Fibroblast of skin of abdomen (primary cell): ENCODE measurements at places on chromosomes 12 and 14.
A peak's percentile ranks its signal among the peaks of the same experiment; 100 is the strongest.

DNA sequence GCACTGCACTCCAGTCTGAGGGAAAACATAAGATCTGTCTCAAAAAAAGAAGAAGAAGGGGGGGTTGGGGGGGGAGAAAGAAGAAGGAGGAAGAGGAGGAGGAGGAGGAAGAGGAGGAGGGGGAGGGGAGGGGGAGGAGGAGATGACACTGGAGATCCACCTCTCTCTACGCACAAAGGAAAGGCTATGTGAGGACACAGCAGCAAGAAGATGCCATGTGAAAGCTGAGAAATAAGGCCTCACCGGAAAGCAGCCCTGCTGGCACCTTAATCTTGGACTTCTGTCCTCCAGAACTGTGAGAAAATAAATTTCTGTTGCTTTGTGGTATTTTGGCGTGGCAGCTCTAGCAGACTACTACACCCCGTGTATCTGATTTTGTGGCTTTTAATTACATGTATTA lies 477.9 kb downstream of the MED13L start:
- no peak for DNase-seq

DNA sequence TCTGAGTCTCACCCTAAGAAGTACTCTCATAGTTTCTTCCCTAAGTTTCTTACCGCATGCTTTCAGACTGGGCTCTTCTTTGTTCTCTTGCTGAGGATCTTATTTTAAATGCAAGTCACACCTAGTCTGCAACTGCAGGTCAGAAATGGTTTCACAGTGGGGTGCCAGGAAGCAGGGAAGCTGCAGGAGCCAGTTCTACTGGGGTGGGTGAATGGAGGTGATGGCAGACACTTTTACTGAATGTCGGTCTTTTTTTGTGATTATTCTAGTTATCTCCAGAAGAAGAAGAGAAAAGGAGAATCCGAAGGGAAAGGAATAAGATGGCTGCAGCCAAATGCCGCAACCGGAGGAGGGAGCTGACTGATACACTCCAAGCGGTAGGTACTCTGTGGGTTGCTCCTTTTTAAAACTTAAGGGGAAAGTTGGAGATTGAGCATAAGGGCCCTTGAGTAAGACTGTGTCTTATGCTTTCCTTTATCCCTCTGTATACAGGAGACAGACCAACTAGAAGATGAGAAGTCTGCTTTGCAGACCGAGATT lies 1.7 kb downstream of the FOS start:
- no peak for DNase-seq

DNA sequence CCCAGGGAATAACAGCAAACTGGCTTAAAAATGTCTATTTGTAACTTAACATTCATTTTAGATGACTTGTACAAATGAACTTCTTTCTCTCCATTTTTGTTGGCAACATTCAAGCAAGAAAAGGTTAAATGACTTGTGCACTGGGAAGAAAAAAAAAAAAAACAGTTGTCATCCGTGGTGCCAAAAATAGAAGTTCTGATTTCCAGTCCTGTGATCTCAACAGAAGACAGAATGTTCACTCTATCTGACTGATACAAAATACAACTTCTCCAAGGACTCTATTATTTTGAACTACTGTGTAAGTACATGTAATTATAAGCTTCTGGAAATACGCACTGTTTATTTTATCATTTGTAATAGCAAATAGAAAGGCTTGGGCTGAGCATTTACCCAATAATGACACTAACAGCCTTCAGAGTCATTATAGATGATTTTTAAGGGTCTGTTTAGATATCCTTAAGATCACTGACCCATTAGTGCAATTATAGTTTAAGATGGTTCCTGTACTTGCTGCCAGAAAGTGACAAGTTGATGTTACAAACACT lies 59.9 kb downstream of the LIN7A start:
- peak; percentile 52 for DNase-seq

DNA sequence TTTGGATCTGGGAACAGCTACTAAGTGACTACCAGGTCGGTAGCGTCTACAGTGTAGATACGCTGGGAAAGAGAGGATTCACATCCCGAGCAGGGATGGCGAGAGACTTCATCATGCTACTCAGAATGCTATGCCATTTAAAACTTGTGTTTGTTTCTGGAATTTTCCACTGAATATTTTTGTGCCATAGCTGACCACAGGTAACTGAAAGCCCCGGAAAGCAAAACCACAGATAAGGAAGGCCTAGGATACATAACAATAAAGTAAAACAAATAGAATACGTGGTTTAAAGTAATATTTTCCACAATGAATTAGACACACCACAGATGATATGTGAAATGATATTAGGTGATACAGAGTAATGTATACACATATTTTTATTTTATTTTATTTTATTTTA lies 7.9 kb upstream of the HCAR1 start:
- no peak for DNase-seq

DNA sequence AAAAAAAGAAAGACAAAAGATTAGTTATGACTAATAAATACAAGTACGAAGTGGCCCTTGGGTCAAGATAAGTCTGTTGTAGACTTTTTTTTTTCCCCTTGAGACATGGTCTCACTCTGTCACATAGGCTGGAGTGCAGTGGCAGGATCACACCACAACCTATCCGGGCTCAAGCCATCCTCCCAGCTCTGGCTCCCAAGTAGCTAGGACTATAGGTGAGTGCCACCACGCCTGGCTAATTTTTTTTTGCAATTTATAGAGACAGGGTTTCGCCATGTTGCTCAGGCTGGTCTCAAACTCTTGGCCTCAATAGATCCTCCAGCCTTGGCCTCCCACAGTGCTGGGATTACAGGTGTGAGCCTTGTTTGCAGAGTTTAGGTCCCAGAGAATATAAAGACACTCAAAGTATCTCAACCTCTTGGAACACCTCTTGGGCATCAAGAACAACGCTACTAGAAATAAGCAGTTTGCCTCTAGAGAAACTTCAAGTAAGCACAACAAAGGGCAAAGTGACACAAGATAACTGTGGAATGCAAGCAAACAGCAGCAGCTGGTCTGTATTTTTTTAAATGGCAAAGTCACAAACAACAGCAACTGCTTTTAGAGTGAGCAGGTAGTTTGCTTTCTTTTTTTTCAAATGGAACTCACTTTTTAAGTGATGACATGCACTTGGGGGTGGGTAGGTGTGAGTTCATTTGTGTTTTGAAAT lies 3.9 kb upstream of the MDM2 start:
- DNase-seq: no peak

- DNase-seq: peak; percentile 58
Observed at GRCh38 chr12:68611094-68611805, 551 bp downstream of the RAP1B start.
